ENCODE measurements at places on chromosomes 1 and 21.

GRCh38 chr1:3133686-3134085, 64.7 kb downstream of the PRDM16 start:
- DNase-seq = peak; percentile 47

DNA sequence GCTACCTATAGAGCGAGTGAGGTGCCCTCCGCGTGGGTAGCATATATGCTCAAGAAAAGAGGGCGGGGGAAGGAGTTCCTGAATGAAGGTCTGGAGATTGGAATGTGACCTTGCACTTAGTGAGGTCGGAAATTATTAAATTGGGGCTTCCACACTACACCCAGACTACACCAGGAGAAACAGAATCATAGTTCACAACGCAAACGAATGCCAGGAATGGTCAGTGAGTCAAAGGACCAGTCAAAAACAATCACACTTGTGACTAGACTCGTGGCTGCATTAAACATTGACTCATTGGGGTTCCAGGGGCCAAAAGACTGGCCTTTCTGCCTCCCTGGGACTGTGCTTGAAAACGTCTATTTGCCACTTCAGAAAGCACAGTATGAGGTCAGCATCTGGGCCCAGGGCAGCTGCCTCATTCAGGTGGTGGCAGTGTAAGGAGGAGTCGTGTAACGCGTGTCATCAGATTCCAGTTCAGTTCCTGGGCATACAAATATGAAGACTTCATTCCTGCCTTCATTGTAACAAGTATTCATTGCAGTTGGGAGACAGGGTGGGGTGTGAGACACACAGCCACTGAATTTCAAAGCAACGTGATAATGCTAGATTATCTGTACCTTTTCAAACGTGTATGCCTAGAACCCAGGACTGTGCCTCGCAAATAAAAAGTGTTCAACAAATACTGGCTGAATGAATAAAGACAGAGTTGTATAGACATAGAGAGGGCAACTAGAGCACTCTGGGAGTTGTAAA, at the start of gene YOD1:
Gene YOD1 (minus strand): TSS at position 18 of the 753 bp plus-strand sequence. CDS start 178 bp downstream, outside the sequence.
- DNase-seq = no peak

- DNase-seq = peak; percentile 6
Observed at GRCh38 chr1:7424352-7424890, 346.7 kb upstream of the VAMP3 start.

GRCh38 chr1:186492531-186493291, 31.8 kb upstream of the PDC start:
- peak; percentile 27 for DNase-seq

DNA sequence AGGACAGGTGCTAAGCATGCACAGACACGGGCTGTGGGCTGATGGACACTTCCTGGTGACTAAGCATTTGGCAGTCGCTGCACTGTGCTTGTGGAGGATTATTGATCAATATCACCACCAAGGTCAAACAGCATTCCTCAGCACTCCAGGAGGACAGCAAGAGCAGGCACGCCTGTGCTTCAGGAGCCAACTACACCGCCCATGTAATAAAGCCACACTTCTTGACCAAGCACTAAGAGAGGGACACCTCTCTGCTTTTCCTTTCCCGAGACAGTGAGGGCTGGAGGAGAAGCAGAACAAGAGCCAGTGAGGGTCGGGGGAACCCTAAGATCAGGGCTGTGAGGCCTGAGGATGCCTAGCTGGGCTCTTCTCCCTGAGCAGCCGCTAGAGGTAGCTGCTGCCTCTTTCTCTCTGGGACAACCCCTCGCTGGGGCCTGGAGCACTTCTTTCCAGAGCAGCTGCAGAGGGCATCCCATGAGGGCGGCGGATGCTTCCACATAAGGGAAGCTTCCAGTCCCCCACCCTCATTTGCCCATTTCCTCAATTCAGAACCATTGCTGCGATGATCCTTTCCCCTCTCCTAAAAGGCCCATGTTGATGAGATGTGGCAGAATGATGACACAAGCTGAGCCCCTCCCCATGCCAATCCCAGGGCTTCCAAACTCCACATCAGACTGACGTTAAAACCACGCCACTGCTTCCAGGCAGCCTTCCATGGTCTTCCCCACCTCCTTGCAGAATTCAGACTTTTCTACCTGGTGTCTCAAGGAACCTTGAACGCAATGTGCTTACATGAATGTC, 19.1 kb downstream of the RAB7B start:
- DNase-seq = peak; percentile 66

DNA sequence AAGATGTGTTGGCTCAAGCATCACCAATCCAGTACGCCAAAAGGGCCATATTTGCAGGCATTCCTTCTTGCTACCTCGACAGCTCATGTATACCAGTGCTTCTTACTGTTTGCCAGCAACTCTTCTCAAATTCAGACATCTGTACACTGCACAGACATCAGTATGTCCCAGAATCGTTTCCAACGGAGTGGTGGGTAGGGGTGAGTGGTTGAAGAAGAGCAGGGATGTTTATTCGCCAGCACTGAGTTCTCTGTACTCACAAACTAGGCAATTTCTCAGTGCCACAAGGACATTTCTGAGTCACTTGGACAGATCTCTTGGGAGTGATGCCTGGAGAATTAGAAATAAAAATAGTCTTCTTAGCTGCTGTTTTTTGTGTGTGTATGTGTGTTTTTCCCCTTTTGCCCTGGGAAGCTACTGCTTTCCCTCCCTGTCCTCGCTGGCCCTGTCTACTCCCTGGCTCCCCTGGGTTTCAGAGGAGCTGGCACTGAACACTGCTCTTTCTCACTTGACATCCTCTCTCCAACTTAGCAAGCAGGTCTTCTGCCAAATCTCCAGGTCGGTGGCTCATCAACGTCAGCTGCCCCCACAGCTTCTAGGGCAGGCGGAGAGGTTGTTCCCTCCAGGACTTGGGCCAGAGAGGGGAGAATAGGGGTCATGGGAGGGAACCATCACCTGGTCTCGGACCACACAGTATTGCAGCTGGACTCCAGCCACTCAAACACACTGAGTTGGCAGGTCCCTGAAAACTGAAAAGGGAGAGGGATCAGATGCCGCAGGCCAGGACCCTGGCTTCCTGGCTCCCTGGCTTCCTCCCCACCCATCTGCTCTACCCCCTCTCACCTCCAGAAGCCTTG, 90.5 kb downstream of the NMNAT2 start:
- no peak for DNase-seq

GRCh38 chr1:192604979-192605620, 29.5 kb downstream of the RGS1 start:
- no peak for DNase-seq

GRCh38 chr1:91708691-91709090, 177.3 kb downstream of the TGFBR3 start:
- DNase-seq = no peak

DNA sequence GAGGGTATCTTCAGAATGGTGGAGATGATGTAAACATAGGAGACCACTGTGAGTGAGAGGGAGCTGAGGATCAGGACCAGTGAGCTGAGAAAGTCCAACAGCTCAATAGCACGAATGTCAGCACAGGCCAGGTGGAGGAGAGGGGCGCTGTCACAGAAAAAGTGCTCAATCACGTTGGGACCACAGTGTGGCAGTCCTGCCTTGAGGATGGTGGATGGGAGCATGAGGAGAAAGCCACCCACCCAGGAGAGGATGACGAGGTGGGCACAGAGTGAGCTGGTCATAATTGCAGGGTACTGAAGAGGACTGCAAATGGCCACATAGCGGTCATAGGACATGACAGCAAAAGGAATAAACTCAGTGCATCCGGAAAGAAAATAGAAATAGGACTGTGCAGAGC, 8.1 kb downstream of the OR11L1 start:
- DNase-seq = no peak

DNA sequence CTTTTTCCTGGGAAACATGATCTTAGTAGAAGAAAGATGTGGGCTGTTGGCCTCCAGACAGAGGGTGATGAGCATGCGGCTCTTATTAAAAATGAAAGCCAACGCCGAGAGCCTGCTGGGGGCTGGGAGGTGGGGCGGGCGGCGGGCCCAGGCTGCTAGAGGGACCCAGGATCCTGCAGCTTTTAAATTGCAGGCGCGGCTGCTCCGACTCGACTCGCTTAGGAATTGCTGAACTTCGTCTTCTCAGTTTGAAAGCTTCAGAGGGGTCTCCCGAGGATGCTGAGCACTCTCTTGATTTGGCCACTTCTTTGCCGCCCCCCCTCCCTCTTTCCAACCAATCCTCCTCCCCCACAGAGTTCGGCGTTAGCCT, 1.2 kb downstream of the AGPAT3 start:
- DNase-seq = peak; percentile 70

DNA sequence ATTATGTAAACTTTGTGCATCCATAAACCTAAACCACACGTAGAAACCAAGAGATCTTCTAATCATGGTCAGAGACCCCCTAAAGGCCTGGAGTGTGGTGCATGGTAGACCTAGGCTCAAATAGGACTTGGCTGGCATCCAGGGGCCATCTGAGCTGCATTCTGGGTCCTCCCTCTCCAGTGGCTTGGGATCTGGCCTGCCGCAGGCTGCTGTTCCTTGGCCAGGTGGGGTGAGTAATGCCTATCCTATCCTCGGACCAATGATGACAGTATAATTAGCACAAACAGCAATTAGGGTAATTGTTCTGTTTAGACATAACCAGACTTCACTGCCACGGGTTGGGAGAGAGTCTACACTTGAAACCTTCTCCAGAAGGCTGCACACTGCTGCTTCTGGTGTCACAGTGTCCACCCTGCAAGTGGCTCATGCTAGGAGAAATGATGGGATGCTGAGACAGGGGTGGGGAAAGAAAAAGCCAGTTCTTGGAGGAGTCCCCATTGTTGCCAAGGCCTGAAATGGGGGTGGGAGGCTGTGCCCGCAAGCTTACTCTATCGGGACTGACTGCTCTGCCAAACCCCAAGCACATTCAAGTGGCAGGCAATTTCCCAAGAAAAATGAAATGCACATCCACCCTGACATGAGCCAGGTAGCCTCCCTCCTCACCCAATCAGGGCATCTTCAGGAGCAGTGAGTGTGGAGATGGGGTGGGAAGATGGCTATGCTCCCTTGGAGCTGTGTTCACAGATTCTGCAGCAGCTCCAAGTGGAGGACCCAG, 12.5 kb upstream of the PKP1 start:
- DNase-seq = no peak

DNA sequence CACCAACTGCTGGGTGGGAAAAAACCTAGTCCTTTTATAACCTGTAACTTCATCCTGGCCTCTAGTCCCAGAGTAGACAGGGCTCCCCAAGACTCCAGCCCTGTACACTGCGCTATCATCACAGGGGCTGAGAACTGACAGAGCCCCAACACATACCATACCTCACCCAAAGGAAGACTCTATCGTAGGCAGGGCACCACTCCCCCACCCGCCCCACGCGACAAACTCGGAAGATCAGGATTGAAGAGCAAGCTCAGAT, 15.8 kb downstream of the INPP5B start:
- no peak for DNase-seq

DNA sequence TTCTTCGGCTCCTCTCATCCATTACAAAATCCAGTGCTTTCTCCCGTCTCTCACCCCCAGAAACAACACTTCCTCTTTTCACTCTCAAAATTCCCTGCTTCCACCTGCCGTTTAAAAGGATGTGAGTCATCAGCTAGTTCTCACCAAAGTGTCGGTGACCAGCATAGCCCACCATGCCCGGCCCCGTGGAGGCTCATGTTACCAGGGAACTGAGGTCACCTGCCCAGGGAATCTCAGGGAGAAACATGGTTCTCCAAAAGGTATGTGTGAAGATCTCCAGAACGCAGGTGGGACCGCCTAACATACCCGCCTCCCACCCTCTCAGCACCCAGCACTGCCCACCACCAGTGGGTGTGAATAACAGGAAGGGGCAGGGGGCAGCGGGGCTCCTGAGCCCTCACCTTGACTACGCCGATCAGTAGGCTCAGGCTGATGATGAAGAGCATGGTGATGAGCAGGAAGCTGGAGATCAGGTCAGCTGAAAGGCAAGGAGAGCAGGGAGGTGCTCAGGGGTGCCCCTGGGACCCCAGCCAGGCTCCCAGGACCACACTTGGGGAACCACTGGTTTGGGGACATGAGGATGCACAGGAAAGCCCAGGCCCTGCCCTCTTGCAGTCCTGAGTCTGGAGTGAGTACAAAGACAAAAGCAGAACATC, 16.2 kb downstream of the LAPTM5 start:
- DNase-seq = no peak

GRCh38 chr1:22846458-22846857, 126.2 kb downstream of the LACTBL1 start:
- DNase-seq = no peak

DNA sequence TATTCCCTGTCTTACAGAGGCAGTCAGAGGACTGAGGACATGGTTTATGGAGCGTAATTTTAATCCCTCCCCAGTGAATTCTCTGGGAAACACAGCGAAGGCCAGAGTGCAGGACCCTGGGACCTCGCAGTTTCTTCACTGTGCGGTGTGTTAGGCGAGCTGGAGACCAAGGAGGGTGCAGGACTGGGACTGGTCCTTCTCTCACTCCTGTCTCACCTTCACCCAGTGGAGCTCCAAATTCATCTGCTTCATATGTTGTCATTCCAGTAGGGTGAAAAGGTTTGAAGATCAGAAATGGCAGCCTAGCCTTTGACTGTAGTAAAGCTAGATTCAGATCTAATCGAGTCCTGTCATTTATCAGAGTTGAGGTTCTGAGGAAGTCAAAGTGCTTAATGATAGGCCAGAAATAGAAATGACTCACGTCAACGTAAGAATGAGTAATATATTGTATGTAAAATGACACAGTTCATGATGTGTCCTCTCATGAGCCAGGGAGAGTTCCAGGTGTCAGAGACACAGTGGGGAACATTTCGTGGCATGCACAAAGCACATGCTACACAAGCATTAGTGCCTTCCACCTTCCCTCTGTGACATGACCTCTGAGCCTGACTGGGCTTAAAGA, 647.5 kb downstream of the SMYD3 start:
- DNase-seq = no peak

- peak; percentile 95 for DNase-seq
Observed at GRCh38 chr1:232046451-232047306, 420.1 kb downstream of the DISC1 start.

DNA sequence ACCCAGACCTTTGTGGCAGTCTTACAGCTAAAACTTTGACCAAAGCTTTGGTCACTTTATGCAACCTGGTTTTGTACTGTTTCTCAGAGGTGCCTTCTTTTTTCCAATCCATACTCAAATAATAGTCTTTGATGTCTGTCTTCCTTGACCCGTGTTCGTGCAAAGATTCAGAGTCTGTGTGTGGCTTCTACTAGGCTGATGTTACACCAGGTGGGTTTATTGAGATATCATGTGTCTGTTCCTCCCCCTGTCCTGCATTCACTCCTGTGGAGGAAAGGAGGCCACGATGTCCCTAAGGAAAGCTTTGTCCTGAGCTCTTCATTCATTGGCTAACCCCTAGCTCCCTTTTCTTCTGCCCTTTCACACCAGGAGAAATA, 15.0 kb upstream of the IKBKE start:
- DNase-seq = no peak

Data from lung (tissue), 17 donors.